ENCODE measurements at places on chromosomes 11 and 22.

- no peak for DNase-seq
Measured at GRCh38 chr11:118379497-118379896, 20.1 kb downstream of the UBE4A start.

DNA sequence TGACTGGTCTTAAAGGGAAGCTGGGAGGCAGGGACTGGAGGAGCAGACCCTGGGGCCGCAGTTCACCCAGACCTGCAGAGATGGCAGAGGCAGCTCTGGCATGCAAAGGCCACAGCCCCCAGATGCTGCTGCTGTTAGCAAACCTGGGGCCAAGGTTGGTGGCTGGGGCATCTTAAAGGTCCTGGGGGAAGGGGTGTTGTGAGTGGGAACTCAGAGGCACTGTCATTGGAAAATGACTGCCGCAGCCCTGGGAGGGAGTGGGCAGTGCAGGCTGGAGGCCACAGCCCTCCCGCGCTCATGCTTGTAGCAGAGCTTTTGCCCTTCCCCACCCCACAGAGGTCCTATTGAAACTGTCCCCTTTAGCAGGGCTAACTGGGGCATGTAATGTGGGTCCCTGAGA is 111.8 kb downstream of the CTTN start:
- DNase-seq = no peak

DNA sequence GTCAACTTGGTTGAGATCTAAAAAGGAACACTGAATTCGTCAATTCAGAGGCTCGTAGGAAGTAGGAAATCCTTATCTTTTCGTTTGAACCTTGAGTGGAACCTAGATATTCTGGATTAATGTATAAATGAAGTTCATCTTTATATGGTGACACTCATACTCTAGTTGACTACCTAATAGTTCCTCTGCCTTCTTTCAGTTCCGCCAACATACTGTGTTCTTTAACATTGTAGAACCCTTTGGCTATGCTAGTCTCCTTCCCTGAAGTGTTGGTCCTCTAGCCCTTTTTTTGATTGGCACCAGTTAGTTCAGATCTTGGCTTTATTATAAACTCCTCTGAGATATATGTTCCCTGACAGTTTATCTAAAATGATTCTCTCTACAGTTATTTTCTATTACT is 1.5 kb downstream of the ATM start:
- DNase-seq = no peak

GRCh38 chr11:95337175-95337957 is 106.4 kb upstream of the SESN3 start:
- peak; percentile 36 for DNase-seq

GRCh38 chr22:17164392-17165024 is 5.4 kb upstream of the HDHD5 start:
- DNase-seq = no peak

DNA sequence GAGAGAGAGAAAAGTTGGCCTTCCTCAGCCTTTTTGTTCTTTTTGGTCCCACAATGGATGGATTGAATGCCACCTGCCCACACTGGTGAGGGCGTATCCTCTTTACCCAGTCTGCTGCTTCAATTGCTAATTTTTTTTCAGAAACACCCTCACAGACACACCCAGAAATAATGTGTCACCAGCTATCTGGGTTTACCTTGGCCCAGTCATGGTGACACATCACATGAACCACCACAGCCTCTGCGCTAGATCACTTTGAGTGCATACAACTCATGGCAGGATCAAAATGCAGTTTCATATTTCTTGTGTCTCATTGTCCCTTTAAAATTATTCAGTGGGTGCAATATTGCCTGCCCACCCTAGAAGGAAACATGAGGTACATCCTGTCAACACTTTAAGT is 63.3 kb downstream of the ADAMTS15 start:
- no peak for DNase-seq

GRCh38 chr22:48811885-48812284 is 1015.8 kb downstream of the BRD1 start:
- no peak for DNase-seq

DNA sequence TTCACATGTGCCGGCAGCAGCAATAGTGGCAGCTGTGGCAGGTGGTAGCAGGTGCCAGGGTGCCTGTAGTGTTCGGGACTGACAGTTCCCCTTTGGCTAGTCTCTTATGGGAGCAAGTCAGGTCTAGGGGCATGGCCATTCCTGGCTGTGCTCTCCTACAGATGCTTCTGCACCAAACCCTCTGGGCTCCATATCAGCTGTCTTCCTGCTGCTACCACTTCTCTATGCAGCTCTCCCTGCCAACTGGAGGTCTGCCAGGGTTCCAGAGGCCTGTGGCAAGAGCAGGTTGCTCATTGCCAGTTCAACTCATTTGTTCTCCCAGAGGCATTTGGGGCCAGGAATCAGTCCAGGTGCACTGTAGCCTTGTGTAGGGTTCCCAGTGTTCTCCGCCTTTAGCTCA is 473.7 kb downstream of the JRKL start:
- DNase-seq = no peak

GRCh38 chr11:70133771-70134335 is 55.7 kb downstream of the ANO1 start:
- DNase-seq = no peak

DNA sequence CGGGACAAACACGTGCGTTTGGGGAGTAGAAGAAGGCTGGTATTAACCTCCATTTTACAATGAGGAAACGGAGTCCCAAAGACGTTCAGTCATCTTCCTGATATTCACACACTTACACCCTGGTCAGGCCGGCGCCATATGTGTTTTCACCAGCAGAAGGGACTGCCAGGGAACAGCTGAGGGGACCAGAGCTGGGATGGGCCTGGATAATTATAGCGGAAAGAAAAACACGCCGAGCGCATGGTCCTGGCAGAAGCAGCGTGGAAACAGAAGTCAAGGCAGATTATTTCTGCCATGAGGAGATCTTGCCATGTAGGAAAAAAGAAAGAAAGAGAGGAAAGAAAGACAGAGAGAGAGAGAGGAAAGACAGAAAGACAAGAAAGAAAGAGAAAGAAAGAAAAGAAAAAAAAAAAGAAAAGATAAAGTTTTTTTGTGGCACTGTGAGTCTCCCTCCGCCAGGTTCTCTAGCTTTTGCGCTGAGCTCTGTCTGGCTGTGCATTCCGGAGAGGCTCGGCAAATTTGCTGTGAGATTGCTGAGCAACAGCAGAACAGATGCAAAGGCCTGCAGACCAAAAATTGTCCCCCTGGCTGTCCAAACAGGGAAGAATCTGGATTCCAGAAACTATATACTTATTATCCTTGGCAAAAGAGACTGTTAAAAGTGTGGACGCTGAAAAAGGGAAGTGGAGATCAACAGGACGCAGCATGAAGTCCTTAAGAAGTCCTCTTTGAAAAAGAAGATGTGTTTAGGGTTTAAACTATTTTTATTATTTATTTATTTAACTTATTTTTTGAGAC is 1.3 kb upstream of the UCP2 start:
- DNase-seq = peak; percentile 58

DNA sequence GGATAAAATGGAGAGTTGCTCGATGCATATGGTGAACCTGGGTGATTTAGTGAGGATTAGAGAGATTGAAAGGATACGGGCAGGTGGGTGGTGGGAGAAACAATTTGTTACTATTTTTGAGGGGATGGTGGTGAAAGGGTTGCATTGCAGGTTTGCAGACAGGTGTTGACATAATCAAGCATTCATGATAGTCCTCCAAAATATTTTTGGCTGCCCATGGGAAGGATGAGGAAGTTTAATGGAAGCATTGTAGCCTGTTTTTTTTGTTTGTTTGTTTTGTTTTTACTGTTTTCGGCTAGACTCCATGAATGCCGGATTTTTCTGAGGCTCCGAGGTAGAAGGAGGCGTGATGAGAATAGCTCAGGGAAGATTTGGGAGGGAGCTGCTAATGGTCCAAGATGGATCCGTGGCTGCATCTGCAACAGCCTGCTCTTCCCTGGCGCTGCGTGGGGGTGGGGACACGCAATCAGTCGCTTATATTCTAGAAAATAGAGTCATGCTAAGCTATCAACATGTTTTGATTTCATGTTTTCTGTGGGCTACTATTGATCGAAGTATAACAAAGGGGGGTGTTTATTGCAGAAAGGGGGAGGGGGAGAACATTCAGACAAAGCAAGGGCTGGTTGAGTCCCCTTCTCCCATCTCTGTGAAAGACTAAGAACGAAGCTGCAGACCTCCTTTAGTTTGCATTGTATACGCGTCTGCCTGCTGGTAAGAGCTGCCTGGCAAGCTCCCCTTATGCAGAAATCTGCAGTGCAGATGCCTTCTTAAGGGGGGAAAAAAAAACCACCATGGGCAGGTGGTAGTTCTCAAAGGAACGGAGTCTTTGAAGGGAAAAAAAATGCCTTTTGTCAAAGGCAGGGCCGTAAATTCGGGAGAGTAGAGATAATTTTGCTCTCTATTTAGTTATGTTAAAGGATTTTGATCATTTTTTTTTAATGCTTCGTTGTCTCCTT is 1.0 kb downstream of the RTN3 start:
- peak; percentile 54 for DNase-seq

GRCh38 chr11:43360361-43361032 is 1.8 kb downstream of the TTC17 start:
- peak; percentile 81 for DNase-seq

GRCh38 chr11:37984991-37985390 is 1387.0 kb upstream of the RAG2 start:
- DNase-seq = no peak

DNA sequence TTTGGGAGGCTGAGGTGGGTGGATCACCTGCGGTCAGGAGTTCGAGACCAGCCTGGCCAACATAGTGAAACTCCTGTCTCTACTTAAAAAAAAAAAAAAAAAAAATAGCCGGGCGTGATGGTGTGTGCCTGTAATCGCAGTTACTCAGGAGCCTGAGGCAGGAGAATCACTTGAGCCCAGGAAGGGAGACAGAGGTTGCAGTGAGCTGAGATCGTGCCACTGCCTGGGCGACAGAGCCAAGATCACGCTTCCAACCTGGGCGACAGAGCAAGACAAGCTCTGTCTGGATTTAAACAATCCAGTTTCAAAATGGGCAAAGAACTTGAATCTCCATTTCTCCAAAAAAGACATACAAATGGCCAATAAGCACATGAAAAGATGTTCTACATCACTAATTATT is 12.5 kb downstream of the LMO2 start:
- no peak for DNase-seq

GRCh38 chr11:104995001-104995408 is 26.6 kb upstream of the CASP4 start:
- no peak for DNase-seq

- no peak for DNase-seq
Measured at GRCh38 chr11:78061088-78061920, 2.4 kb upstream of the THRSP start.

- DNase-seq = no peak
Measured at GRCh38 chr22:40540265-40540664, 96.3 kb downstream of the MRTFA start.

- DNase-seq = no peak
Measured at GRCh38 chr11:130144861-130145281, 14.7 kb upstream of the ST14 start.

- DNase-seq = no peak
Measured at GRCh38 chr11:62702246-62702645, 5.0 kb downstream of the BSCL2 start.

DNA sequence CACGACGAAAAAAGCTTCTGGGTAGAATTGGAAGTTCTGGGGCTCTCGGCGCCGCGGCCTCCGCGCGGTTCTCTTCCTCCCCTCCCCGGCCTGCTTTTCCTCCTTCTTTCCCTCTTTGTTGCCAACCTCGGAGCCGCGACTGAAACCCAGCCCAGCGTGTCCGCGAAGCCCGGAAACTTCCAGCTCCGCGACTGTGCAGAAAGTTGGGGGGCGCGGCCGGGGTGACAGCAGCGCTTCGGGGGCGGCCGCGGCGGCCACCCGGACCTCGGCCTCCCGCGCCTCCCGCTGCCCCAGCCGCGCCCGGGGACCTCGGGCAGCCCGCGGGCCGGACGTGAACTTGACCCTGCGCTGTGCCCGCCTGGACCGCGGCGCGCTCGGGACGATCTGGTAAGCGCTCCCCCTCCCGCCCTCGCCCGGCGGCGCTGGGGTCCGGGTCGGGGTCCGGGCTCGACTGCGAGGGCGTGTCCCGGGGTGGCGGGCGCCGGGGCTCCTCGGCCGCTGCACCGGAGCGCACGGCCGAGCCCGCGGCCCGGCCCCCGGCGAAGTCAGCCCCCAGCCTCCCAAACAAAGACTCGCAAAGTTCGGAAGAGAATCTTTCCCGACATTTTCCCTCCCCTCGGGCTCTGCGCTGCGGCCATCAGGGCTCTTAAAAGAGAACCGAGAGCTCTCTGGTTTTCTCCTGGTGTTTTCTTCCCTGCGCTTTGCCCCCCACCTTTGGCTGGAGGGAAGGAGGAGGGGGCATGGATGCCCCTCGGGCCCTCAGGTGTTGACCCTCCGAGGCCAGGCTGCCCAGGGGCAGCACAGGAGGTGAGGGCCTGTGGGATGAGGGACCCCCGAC is 67.9 kb upstream of the WNT7B start:
- DNase-seq = peak; percentile 58

- no peak for DNase-seq
Measured at GRCh38 chr22:24427500-24428164, at the start of gene ADORA2A. ADORA2A (plus strand) TSS chr22:24427599; CDS start chr22:24433405, 5,806 bp downstream.

- DNase-seq = no peak
Measured at GRCh38 chr11:2684581-2684980, 15.2 kb downstream of the KCNQ1OT1 start.

DNA sequence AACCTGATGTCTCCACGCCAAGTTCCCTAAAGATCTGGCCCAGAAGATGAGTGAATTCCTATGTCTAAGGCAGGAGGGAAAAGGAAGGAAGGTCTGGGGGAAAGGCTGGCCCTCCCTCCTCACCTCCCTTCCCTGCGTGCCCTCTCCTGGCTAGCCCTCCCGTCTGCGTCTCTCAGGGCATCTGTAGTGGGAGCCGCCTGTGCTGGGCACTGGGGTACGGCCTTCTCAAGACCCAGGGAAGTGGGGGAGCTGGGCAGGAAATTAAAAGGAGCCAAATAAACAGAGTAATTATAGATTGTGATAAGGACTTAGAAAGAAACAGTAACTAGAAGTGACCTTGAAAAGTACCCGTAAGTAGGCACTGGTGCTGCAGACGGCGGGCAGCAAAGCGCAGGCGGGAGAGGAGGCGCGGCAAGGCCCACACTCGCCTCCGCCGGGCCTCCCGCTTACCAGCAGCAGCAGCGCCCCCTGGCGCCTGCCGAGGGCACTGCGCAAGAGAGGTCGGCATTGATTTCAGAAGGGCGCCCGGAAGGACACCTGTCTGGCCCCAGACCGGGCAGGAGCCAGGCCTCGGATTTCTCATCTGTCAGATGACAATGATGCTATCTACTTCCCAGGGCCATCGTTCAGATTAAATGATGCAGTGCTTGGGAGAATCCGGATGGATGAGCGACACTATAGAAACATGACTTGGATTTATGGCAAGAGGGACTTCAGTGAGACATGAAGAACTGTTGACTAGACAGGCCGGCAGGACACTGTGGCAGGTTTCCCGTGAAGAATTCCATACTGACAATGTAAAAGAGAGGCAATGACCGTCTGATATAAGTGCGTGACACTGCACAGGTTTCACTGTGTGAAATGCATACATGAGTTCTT is 7.3 kb downstream of the KCNJ1 start:
- peak; percentile 82 for DNase-seq
